ENCODE measurements at places on chromosomes 12 and 14.

- DNase-seq: no peak
Measured at GRCh38 chr12:106974511-106974910, 12.4 kb downstream of the MTERF2 start.

- DNase-seq: no peak
Measured at GRCh38 chr12:1935700-1936378, 17.4 kb upstream of the CACNA2D4 start.

- DNase-seq: no peak
Measured at GRCh38 chr14:33386781-33387180, 448.1 kb downstream of the NPAS3 start.

DNA sequence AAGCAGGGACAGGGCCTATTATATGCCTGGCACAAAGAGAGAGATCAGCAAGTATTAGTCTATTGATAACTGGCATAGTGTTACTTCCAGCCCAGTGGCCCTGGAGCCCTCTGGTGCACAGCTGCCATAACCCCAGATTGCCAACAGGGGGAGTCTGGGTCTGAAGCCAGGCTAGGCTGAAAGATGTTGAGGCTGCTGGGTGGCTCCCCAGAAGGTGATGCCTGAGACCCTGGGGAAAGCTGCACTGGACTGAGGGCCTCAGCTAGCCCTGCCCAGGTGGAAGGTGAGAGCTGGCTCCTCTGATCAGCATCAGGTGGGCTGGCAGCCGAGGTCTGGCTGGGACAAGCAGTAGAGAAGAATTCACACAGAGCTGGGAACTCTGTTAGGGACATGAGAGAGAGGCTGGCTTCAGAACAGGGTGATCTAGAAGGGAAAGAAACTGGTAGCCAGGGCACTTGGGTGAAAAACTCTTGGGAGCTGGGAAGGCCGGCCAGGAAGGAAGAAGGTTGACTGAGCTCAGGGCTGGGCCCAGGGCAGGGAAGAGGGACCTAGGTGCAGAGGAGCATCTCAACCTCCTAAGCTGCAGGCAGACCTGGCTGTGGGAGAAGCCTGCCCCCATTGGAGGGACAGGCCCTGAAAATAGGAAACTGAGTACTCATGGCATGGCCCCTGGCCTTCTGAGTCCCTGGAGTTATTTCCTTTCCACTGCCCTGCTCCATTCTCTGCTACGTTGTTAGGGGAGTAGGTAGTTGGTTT lies 3.9 kb downstream of the GZMH start:
- no peak for DNase-seq

DNA sequence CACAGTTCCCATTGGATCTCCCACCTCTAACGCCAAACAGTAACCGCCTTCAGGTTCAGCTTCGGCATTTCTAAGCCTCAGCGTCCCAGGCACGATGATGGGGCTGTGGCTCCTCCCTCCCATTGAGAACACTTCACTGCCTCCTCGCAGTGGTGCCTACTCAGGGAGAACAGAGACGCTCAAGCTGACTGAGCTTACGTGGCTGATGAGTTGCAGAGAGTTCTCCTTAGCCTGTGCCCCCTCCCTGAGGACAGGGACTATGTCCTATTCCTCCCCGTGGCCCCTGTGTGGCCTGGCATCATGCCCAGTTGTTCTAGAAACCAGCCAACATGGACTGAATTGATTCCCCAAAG lies 87.0 kb downstream of the ITPK1 start:
- DNase-seq: no peak

All from NCI-H2081 treated with DMSO at 0.1 percent for 48 hours (cell line).